Fibroblast of skin of left biceps (primary cell): ENCODE measurements at places on chromosomes 2 and 18.

DNA sequence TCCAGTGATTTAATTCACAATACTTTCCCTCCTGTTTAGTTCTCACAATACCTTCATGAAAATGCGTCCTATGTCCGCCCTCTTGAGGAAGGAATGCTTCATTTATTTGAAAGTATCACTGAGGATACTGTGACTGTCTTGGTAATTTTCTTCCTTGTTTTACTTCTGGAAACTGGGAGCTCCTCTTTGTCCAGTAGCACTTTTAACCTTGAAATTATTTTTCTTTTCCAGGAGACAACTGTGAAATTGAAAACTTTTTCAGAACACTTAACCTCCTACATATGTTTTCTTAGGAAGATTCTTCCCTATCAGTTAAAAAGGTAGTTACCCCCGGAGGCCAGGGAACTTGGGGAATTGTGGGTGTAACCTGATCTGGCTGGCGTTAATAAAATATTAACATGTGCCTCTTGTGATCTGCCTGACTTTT is 58.9 kb upstream of the STON1 start:
- peak; percentile 39 for DNase-seq

DNA sequence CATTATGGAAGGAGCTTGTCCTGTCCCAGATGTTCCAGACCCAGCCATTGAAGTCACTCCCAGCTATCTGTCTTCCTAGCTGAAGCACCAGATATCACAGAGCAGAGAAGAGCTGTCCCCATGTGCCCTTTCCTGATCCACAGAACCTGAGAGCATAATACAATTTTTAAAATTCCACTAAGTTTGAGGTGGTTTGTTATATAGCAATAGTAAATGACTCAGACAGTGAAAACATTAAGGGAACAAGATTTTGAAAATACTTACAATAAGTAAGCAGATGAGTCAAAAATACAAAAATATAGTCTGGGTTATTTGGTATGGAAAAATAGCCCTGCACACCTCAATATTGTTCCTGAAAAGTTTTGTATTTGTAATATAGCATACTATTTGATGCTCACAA is 85.8 kb upstream of the GLS start:
- DNase-seq: no peak

GRCh38 chr2:68284896-68285295 is 32.6 kb upstream of the PPP3R1 start:
- peak; percentile 48 for DNase-seq

DNA sequence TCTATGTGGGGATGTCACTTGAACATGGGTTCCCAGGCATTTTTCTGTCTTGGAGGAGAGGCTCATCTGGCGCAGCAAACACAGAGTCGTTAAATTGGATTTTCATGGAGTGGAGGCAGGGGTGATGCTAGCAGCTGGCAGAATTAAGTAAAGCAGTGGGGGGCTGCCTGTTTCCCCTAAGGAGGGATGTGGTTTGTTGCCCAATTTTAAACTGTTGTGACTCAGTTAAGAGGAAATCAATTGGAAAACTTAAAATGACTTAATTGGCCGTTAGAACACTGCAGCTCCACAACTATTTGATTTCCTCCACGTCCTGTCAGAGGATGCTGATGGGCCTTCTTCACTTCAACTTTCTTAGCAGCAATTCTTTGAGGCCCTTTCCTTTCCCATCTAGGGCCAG is 354.1 kb upstream of the ATP5MC3 start:
- no peak for DNase-seq

DNA sequence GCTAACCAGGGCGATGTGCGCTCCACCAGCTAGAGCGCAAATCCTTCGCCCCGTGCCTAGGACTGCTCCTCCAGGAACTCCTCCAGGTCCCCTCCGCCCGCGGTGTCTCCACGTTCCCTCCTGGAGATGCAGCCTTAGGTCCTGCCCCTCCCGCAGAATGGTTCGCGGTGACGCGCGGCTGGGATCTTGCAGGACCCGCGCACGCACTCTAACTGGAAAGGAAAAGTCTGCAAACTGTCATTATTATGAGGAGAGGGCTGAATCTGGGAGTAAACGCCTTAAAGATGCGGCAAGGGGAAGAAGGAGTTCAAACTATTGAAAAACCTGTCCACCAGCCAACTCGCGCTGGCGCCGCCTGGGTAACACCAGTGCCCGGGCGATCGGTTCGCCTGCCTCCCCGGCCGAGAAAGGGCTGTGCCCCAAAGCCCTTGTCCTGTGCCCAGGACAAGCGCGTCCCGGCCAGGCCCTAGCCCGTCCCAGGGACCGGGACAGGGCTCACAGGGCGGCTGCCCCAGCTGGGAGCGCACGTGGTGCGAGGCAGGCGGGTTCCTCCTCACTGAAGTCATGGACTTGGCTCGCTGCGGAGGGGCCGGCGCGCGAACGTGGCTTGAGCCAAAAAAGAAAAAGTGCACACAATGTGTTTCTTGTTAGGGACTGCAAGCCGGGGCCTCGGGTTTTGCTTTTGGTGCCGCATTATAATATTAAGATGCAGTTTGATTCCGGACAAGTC is 5.5 kb upstream of the ID2 start:
- peak; percentile 77 for DNase-seq

- no peak for DNase-seq
These were observed 356.2 kb downstream of the GPD2 start for GRCh38 chr2:156792242-156792840.

DNA sequence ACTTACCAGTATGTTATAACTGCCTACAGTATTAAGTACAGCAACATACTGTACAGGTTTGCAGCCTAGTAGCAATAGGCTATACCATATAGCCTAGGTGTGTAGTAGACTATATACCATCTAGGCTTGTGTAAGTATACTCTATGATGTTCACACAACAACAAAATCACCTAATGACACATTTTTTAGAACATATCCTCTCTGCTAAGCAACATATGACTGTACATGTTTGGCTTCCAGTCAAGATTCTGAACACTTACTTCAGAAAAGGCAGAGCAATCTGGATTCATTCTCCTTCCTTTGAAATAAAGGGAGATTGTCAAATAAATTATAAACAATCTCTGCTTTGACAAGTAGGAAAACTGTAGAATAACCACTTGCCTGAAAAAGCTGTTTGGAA is 81.8 kb downstream of the EXOC6B start:
- DNase-seq: peak; percentile 6

- DNase-seq: no peak
These were observed 60.1 kb downstream of the GBX2 start for GRCh38 chr2:236107942-236108625.
